ENCODE measurements at places on chromosomes 16 and 17. TPM values are rescaled to one million over a fixed set of nuclear protein-coding genes. Genes with fewer than 3 reads are reported as not detected.

DNA sequence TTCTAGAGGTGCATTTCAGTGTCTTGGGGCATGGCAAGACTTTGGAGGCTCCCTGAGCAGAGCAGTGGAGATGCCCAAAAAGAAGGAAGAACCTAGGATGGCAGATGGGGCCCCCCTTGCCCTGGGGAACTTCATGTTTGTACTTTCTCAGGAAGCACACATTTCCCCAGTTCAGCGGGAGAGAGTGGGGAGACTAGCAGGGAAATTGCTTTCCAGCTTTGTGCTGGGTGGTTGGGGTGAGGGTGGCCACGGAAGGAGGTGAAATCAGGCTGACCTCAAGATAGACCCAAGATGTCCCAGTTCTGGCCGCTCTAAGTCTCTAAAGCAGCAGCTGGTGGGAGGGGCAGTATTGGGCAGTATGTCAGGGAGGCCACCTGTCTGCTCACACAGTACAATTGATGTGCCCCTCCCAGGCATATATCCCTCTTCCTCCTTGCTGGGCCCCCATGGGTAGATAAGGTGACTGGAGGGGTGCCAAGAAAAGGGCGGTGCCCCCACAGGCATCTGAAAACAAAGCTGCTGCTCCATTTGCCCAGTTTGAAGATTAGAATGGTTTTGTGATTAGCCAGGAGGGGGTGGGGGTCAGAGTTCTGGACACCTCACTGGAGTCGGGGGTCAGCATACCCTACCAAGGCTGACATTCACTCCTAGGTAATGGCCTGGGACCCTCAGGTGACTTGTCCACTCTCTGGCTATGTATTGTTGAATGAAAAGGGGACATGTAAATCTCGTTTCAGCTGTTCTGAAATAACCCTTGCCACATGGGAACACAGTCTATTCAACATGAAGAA is 17.1 kb upstream of the NAGLU start:
- no peak for DNase-seq

DNA sequence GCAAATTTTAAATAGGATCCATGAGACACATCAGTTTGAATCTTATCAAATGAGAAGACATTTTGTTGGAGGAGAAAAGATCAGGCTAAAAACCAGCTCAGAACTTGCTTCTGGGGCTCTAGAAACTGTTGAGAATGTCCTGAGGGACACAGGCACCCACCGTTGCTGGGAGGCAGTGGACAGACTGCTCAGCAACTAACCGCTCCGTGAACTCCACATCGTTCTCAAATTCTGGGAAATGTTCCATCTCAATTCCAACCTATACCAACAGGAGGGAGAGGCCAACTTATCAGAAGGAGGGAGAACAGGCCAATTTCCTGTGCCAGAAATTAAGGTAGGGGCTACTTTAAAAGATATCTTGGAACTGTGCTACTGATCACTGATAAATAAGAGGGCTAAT is 8.3 kb downstream of the TAT start:
- DNase-seq, result no peak

GRCh38 chr16:23424292-23424958 is 28.6 kb downstream of the COG7 start:
- no peak for DNase-seq

- no peak for DNase-seq
Observed at GRCh38 chr16:88927661-88928060, 49.3 kb downstream of the CBFA2T3 start.

The PLD6 gene
- total RNA-seq, result not detected

GRCh38 chr17:70544317-70544716 is 375.0 kb downstream of the KCNJ2 start:
- no peak for DNase-seq

DNA sequence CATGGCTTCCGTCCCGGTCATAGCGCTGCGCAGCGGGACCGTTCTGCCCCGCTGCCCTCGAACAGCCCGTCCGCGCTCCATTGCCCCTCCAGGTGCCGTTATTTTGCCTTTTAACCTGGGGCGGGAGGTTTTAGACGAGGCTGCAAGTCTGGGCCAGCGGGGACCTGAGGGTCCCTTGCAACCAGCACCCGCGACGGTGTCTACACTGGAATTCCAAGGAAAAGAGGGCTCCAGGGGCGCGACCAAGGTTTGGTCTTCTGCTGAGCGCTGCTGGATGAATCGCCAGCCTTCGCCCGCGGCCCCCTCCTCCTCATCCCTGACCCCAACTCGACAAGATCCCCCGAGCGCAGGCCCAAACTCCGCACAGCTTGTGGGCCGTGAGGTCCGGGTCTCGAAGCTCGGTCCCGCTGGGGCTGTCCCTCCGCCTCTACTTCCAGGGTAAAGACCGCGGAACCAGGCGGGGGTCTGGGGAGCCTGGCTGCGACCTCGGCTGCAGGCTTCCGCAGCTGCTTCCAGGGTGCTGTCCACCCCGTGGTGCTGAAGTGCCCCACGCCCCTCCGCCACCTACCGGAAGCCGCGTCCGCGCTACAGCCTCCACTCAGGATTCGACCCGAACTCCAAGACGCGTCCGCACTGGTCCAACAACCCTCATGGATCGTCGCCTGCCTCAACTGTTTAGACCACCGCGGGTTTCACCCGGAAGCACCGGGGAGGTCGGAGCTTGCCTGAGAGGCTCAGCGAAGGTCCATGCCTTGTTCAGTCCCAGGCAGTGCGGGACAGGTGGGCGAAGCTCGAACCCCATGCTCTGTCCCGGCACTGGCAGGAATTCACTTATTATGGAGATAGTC is 10.1 kb upstream of the CA4 start:
- DNase-seq, result no peak

The KRTAP4-9 gene
- total RNA-seq, result not detected

The CDT1 gene
- total RNA-seq, result 108 TPM

The CDK5R1 gene
- 2.0 TPM for total RNA-seq

DNA sequence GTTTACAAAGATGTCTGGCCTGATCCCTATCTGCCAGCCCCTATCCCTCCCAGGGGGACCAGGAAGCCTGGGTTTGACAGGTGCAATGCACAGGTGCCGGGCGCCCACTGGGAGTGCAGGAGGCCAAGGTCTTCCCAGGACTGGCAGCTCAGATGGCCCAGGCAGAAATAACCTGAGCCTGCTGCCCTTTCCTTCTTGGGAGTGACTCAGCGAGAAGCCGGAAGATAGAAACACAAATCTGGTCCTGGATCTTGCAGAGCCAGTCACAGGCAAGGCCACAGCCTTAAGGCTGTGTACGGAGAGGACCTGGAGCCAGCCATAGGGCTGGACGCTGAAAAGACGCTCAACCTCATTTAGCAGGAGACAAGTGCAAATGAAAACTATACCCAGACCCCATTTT is 27.7 kb downstream of the GPR142 start:
- DNase-seq, result no peak

The CLDN6 gene
- not detected for total RNA-seq

Data from OCI-LY7 (cell line).